Fibroblast of lung (primary cell): ENCODE measurements at places on chromosomes 16 and 17. TPM values are rescaled to one million over a fixed set of nuclear protein-coding genes. Genes with fewer than 3 reads are reported as not detected.
A peak's percentile ranks its signal among the peaks of the same experiment; 100 is the strongest.

DNA sequence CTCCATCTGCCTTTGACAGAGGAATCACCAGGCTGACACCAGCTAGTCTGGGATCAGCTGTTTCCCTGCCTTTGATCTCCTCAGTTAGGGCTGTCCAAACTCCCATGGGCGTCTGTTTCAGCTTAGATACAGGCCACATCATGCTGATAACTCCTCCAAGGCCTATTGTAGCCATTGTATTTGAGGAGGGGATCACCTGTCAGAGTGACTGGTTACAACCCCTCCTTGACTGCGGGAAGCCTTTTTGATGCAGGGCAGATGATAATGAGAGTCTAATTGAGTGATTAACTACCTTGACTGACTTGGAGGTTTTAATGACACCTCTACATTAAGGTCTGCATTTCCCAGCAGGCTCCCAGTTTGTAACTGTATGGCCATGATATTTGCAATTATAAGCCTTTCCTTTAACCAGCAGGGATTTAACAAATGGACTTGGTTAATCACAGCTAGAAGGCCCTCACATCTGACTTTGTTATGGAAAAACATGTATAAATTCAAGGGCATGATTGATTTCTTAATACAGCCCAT is 863.5 kb downstream of the KCNJ2 start:
- H3K27me3 ChIP-seq: no peaks in the 10 kb centered on the region
- H3K36me3 ChIP-seq: no peaks in the 10 kb centered on the region
- DNase-seq: no peak
- no peaks in the 10 kb centered on the region for H3K4me1 ChIP-seq
- H3K27ac ChIP-seq: no peak overlapping the region

DNA sequence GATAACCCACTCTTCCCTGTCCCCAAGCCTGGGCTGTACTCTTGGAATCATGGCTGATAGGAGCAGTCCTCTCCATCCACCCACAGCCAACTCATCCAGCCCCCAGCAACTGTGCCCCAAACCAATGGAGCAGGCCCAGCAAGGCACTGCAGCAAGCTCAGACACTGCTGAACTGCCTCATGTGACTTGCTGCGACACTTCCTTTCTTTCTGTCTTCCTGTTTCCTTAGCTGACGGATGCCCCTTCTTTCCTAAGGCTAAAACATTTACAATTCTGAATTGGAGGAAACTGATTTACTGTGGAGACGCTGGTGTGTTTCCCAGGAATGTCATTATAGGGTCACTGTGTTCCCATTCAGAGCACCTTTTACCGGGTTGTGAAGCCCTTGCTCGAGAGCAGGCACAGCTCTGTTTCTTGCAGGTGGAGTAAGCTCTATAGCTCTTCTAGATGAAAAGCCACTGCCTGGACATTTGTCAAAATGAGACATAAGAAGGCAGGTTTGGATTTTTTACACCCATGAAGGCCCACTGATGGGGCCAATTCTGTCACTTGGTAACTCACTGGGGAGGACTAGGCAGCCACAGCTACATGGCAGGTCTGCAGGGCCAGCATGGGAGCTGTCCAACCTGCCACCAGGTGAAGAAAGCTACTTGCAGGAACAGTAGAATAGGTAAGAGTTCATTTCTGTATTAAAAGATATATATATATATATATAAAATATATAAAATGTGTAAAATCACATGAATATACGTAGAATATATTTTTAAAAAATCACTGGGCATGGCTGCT is 27.4 kb downstream of the TMEM11 start:
- no peaks in the 10 kb centered on the region for H3K27me3 ChIP-seq
- H3K4me3 ChIP-seq: no peak overlapping the region
- H3K4me1 ChIP-seq: no peaks in the 10 kb centered on the region
- peaks cover 2% of the 10 kb centered on the region for H3K36me3 ChIP-seq
- no peak overlapping the region for H3K27ac ChIP-seq
- DNase-seq: no peak

DNA sequence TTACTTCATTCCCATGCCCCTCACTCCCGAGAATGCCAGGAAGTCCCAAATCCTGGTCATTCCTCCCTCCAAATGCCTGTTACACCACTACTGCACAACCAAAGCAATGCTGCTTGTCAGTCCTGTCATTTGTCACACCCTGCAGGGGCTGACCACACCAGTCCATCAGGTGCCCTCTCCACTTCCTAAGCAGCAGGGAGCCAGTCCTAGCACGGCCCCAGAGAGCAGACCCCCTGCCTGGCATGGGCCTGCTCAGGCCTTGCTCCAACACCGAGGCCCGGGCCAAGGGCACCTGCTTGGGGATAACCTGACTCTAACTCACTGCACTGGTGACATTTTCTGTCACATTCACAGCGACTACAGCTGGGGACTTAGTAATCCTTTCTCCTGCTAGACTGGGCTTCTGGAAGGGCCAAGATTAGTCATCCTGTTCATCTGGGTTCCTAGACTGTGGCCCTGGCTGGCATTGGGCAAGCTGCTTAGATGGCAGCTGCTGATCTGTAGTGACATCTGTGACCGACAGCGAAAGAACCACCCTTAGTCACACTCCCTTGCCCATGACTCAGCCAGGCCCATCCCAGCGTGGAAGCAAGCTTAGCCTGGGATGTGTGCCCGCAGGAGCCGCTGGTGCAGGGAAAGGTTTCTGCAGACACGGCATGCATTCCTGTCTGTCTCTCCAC is 5.4 kb downstream of the ALYREF start:
- H3K4me1 ChIP-seq: peaks cover 19% of the 10 kb centered on the region
- H3K4me3 ChIP-seq: no peak overlapping the region
- H3K27ac ChIP-seq: no peak overlapping the region
- peak; percentile 68 for DNase-seq
- H3K36me3 ChIP-seq: peaks cover 35% of the 10 kb centered on the region
- H3K27me3 ChIP-seq: no peaks in the 10 kb centered on the region

DNA sequence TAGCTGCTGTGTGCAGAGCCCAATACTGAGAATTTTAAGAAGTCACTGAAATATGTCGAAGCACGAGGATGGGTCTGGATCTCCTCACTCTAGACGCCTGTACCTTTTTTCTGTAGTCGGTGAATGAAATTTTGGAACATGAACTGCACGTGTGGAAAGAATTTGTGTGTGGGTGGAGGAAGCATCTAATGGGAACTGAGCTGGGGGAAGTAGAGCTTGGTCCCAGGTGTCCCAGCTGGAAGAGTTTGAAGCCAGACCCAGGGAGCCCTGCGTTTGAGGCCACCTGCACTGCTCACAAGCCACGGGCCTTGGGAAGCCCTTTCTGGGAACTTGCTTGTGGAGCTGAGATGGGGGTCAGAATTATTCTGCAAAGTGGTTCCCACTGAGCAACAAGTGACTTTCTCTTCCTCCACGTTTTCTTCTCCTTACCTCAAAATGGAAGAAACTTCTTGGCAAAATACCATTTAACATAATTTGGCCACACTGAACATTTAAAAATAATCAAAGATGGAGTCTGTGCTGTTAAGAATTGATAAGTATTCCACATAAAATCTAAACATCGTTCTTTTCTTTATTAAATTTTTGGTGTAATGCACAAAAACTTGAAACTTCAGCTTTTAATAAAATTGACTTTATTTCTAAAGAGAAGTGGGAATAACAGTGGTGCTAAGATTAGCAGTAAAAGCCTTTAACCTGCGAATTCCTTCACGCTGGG is 163.8 kb downstream of the PRKCA start:
- peak overlapping the region; percentile 18 for H3K4me3 ChIP-seq
- no peaks in the 10 kb centered on the region for H3K27me3 ChIP-seq
- peak; percentile 34 for DNase-seq
- H3K27ac ChIP-seq: peak overlapping the region; percentile 75

GRCh38 chr17:1056761-1057160 is 59.8 kb downstream of the TIMM22 start:
- H3K4me3 ChIP-seq: no peak overlapping the region
- H3K27me3 ChIP-seq: no peaks in the 10 kb centered on the region
- H3K27ac ChIP-seq: no peak overlapping the region
- DNase-seq: no peak
- peaks cover 3% of the 10 kb centered on the region for H3K4me1 ChIP-seq
- peaks cover 13% of the 10 kb centered on the region for H3K36me3 ChIP-seq

GRCh38 chr16:73220836-73221235 is 172.9 kb upstream of the ZFHX3 start:
- no peaks in the 10 kb centered on the region for H3K27me3 ChIP-seq
- H3K4me3 ChIP-seq: no peak overlapping the region
- no peak overlapping the region for H3K27ac ChIP-seq
- DNase-seq: no peak
- H3K36me3 ChIP-seq: no peaks in the 10 kb centered on the region

DNA sequence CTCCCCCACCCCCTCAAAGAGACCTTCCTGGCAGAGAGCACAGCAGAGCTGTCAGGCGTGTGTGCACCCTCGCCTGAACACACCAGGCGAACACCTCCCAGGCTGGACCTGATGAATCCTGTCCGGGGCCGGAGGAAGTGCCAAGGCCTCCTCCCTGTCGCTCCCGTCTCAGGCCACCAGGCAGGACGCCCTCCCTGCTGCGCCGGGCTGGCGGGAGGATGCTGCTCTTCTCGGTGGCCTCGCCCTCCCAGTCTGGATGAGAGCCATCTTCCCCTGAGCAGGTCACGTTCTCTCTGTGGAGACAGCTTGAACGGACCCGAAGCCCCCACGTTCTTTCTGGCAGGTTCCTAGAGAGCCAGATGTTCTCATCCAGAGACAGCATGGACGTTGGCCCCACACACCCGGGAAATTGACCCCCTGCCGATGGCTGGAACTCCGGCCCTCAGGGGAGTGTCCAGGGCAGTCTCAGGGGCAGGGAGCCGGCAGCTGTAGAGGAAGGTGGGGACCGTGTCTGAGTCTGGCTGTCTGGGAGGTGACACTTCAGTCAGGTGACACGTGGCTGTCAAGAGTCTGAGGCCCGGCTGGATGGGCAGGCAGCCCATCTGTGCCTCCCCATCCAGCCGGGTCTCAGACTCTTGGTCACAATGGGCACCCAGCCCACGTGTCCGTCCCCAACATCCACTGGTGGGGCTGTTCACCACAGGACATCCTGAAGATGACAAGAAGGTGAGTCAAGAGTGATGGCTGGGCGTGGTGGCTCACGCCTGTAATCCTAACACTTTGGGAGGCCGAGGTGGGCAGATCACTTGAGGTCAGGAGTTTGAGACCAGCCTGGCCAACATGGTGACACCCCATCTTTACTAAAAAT is 5.0 kb upstream of the TIMP2 start:
- peaks cover 1% of the 10 kb centered on the region for H3K36me3 ChIP-seq
- no peak for DNase-seq
- peaks cover 27% of the 10 kb centered on the region for H3K4me1 ChIP-seq
- no peak overlapping the region for H3K27ac ChIP-seq
- H3K27me3 ChIP-seq: no peaks in the 10 kb centered on the region
- no peak overlapping the region for H3K4me3 ChIP-seq

DNA sequence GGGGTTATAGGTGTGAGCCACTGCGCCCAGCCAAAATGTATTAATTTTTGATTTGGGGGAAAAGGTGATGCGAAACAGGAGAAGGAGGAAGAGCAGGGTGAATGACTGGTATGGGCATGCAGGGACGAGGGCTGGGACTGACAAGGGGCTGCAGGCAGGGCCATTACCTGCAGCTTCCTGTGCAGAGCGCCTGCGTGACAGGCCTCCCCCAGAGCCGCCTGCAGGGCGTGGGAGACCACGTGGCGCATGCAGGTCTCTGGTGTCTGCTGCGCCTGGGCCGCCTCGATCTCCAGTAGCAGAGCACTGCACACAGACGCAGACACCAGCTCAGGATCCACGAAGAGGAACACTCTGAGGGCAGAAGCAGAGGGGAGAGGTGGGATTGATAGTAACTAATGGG is 32.4 kb downstream of the PIK3R6 start:
- no peaks in the 10 kb centered on the region for H3K4me1 ChIP-seq
- DNase-seq: no peak
- no peaks in the 10 kb centered on the region for H3K36me3 ChIP-seq
- H3K27ac ChIP-seq: no peak overlapping the region
- H3K4me3 ChIP-seq: no peak overlapping the region

RAP1GAP2 gene
- total RNA-seq: 0.33 and 0.51 TPM in 2 replicates
